Right ventricle myocardium superior (tissue), 1 donor: ENCODE measurements at places on chromosomes 7 and 10. TPM values are rescaled to one million over a fixed set of nuclear protein-coding genes. Genes with fewer than 3 reads are reported as not detected.

Gene TMEM225B
- not detected for total RNA-seq

Gene GPR26
- total RNA-seq: not detected

Gene SNCG
- total RNA-seq: 23.5 TPM

Gene ASAH2
- 2.9 TPM for total RNA-seq

Gene LIPJ
- total RNA-seq: not detected

Gene MRC1
- 27.0 TPM for total RNA-seq

Gene AKR1C2
- total RNA-seq: 25.5 TPM

Gene LAMB1
- 62.1 TPM for total RNA-seq

Gene C10orf88
- 7.4 TPM for total RNA-seq

Gene PRSS37
- total RNA-seq: not detected

Gene UNCX
- total RNA-seq: not detected

Gene AGR3
- not detected for total RNA-seq
